ENCODE measurements at places on chromosomes 12 and 14.

- no peak for DNase-seq
Observed at GRCh38 chr12:104699489-104700190, 242.9 kb downstream of the CHST11 start.

DNA sequence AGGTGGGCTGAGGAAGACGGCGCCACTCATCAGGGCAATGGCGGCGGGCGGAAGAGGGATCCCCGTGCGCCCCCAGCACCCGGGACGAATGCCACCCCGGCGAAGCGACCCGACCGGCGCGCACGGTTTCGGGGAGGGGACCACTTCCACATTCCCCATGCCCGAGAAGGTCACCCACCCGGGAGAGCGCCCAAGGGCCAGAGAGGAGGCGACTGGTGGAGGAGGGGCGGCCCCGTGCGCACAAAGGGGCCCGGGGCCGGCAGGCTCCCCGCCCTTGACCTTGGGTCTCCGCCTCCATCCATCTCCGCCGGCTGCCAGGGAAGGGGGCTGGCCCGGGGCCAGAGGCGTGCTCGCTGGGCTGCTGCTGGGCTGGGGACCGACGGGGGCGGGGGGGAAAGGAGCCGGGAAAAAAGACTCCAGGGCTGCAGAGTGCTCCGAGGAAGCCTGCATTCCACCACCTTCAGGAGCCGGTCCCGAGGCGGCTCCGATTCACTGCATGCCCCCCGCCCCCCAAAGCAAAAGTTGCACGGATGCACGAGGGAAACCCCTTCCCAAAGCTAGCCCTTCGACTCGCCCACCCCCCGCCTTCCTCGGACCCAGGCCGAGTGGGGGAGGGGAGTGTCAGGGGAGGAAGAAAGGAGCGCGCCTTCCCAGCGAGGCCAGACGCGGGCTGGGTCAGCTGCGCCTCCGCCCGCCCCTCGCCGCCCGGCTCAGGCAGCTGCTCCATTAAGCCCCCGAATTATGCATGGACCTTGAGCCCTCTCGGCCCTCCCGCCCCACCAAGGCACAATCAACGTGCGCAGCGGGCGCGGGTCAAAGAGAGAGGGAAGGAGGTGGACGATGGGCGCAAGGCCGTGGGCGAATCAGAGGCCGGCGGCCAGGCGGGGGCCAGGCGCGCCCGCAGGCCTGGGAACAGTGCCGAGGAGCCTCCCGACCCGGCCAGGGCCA lies 26.2 kb downstream of the BCL11B start:
- DNase-seq: no peak

- DNase-seq: no peak
Observed at GRCh38 chr12:122894193-122895121, 1.5 kb downstream of the VPS37B start.

DNA sequence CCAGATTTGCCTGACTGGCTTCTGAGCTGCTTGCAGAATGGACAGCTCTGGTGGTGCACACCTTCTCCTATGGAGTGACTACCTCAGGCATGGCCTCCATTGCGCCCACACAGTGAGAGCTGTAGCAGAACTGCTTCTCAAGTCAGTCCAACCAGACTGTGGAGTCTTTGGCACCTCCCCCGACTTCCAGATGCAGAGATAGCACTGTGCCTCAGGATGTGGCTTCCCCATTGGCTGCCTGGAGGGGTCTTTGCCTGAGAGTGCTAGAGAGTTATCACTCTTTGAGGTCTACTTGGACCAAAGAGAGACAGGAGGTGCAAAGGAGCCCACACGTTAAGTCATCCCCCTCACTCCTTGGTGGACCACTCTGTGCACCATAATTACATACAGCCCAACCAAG lies 44.8 kb upstream of the FRS2 start:
- DNase-seq: no peak

GRCh38 chr12:50004696-50005095 lies 20.6 kb downstream of the RACGAP1 start:
- DNase-seq: no peak

DNA sequence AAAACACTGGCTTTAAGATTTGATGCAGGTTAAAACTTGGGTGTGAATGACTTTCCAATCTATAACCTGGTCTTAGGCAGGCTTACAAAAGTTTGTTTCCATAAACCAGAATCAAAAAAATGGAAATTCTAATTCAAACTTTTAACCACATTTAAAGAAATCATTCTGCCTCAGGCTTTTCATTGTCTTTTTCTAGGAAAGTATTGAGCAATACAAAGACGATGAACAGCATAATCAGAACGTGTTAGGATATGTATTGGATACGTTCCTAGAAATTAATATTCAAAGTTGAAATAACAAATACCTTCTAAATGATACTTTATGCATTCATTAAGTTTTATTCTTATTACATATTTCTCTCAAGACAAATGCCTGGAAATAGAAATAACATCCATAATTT lies 172.9 kb downstream of the CEP128 start:
- no peak for DNase-seq

DNA sequence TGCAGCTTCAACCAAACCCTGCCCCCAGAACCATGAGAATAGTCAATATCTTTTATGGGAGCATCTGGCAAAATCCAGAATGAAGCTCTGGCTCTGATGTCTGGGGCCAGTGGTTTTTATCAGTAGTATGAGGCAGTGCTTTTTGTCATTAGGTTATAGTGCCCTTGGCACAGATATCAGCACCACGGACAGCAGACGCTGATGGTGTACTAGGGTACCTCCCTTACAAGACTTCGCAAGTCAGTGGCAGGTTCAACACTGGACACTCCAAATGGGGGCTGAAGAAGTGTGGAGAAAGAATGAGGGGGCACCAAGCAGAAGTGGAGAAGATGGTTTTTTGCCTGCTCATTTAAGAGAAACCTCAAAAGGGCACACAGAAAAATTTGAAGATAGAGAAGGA lies 68.2 kb upstream of the E2F7 start:
- DNase-seq: no peak

- DNase-seq: peak; percentile 44
Observed at GRCh38 chr12:89544681-89545184, 18.9 kb upstream of the POC1B start.

- no peak for DNase-seq
Observed at GRCh38 chr14:54671537-54671936, 104.6 kb downstream of the SAMD4A start.

DNA sequence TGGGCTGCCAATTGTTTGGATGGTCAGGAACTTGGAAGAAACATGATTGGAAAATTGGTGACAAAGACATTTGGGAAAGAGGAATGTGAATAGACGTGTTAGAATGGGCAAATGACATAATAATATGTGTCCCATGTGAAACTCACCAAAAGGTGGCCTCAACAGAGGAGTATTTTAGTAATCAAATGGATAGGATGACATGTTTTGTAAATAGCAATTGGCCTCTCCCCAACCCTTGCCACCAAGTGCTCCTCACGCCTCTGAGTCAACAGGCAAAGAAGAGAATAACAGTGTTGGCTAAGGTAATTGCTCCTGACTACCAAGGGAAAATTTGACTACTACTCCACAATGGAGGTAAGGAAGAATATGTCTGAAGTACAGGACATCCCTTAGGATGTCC lies 81.4 kb downstream of the ATXN7L3B start:
- DNase-seq: no peak

- DNase-seq: no peak
Observed at GRCh38 chr14:92586963-92587699, 73.5 kb downstream of the RIN3 start.

GRCh38 chr14:58887931-58888330 lies 250.2 kb downstream of the DACT1 start:
- no peak for DNase-seq

DNA sequence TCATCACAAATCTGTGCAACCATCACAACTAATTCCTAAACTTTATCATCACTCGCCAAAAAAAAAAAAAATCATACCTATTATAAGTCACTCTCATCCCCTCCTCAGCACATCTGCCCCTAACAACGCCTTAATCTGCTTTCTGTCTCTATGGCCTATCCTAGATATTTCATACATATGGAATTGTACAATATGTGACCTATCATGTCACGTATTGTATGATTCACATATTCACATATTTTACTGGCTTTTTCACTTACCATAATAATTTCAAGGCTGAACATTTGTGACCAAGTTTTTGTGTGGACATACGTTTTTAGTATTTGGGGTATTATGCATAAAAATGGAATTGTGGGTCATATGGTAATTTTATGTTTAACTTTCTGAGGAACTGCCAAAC lies 400.7 kb downstream of the DAD1 start:
- DNase-seq: no peak

GRCh38 chr12:77916276-77916675 lies 85.6 kb downstream of the NAV3 start:
- no peak for DNase-seq

GRCh38 chr14:74223016-74223415 lies 16.2 kb upstream of the VSX2 start:
- DNase-seq: no peak

DNA sequence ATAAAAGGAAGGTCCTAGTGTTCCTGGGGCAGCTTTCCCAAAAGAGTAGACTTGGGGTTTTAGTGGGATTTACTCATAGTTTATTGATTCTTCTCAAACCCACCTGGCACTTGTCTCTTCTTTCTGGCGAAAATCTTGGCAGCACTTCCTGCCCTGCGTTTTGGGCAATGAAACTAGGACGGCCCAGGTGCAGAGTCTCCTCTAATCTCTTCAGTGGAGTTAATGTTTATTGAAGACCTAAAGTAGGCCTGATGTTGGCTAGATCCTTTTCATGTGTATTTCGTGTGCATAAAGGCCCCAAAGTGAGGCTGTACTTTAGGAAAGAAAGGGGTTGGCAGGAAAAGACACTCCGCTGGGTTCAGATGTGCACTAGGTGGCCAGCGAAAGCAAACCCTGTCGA lies 5.1 kb downstream of the WNT5B start:
- DNase-seq: no peak

GRCh38 chr12:106392759-106393158 lies 35.2 kb downstream of the POLR3B start:
- DNase-seq: no peak

GRCh38 chr12:11765817-11766794 lies 116.6 kb downstream of the ETV6 start:
- DNase-seq: no peak

DNA sequence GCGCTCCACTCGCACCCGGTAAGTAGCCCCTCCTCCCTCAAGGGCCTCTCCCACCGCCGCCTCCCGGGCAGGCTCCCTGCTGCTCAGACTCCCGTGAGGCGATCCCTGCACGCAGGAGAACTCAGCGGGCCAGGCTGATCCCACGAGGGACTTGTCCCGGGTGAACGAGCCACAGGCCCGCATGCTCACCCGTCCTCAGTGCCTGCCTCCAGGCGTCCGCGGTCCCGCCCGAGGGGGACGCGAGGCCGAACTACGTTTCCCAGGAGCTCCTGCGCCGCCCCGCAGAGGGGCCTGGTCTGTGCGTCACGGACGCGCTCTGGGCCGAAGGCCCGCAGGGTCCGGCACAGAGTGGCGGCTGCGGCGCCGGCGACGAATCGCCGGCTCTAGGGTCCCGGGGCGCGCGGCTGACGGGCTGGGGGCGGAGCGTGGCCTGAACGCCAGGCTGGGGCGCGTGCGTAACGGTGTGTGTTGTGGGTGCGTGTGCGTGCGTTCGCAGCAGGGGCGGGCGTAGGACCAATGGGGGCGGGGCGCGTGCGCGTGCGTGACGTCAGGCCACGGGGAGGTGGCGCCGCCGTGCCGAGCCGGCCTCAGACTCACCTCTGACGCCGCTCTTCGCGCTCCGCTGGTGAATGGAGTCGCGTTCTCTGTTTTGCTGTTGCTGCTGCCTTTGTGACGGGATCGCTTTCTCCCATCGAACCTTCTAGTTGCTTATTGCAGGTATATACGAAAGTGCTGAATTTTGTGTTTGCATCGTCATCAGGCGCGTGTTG lies at the start of the genes ZNF10 and ZNF891:
ZNF10 (plus strand) TSS at position 590 of the 770 bp plus-strand sequence. CDS start 13,866 bp downstream, outside the sequence.
ZNF891 (minus strand) TSS at position 237 of the 770 bp plus-strand sequence. CDS start 8,356 bp downstream, outside the sequence.
- peak; percentile 77 for DNase-seq

GRCh38 chr12:72610854-72611358 lies 338.7 kb downstream of the TRHDE start:
- no peak for DNase-seq

DNA sequence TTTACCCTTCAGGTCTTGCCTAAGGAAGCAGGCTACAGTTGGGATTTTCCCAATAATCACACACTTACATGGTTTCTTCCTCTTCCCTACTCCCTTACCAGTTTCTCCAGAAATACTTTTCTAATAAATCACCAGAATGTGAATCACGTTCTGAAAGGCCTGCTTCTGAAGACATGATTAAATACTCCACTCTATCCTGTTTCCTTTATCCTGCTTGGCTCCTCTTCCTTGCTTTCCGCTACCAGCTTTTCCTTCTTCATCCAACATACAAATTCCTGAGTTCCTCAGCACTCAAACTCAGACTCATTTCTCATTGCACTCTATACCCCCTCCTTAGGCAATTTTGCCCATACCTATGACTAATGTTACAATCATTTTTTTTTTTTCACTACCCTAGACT lies 118.3 kb downstream of the MGAT4C start:
- no peak for DNase-seq

GRCh38 chr14:34810028-34810427 lies 65.1 kb downstream of the BAZ1A start:
- no peak for DNase-seq

- DNase-seq: no peak
Observed at GRCh38 chr12:53208877-53209463, 1.9 kb upstream of the ITGB7 start.

DNA sequence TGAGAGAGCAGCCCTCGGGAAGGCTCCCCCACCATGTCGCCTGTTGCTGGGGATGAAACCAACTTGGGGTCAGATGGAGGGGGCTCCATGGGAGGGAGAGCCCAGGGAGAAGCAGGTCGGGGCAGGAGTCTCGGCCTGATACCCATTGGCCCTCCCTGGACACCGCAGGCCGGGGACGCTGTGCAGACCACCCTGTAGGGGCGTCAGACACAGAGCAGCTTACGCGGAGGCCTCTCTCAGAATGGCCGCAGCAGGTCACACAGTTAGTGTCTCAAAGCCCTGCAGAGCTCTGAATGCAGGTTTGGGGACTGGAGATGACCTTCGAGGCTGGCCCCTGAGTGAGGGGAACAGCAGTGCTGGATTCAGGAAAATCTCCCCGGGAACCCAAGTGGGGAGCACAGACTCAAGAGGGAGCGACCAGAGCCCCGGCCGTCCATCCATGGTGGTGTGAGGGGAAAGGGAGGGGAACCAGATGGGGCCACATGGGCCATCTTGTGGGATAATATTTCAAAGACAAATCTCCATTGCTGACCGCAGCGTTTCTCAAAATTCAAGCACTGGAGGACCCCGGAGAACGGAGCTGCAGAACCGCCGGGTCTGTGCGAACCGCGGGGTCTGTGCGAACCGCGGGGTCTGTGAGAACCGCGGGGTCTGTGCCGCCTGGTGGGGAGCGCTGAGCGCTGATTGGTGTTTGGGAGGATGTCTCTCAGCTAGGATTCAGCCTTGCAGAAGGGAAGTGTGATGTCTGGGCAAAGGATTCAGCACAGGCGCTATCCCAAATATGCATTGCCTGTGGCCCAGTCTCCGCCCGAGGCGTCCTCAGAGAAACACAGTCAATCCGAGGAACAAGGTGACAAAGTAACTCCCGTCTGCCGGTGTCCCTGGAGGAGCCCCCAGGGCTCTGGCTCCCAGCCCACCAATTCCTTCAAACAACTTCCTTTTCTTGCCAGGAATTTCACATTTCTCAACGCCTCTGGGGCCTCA lies 324.4 kb upstream of the RTL1 start:
- no peak for DNase-seq

- no peak for DNase-seq
Observed at GRCh38 chr14:29608861-29609260, 318.8 kb downstream of the PRKD1 start.

All from SHP77 treated with DMSO at 0.1 percent for 48 hours (cell line).